Activated T-helper 9 cell treated with anti-CD3 and anti-CD28 coated beads, Interleukin-2, amount 50 U/mL, for 16 hours (primary cell): ENCODE measurements at places on chromosomes 2 and 18.

DNA sequence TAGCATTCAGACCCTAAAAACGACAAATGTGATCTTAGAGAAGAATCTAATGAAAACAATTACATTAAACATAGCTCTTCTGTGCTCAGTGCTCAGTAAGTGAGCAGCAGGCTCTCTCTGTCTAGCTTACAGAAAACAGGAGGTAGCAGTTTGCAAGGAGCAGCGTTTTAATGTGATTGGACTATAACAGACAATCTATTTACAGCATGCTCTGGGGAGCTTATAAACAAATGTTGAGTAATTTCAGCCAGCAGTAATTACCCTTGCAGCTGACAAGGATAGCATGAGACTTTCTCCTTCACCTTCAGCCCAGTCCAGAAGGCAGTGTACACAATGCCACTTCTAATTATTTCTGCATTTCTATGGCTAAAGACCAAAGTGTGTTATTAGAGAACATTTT, 270.4 kb downstream of the FIGN start:
- no peak for DNase-seq

- no peak for DNase-seq
Measured at GRCh38 chr2:181239201-181239799, 217.9 kb upstream of the ITGA4 start.

GRCh38 chr2:222610746-222611145, 45.1 kb downstream of the FARSB start:
- no peak for DNase-seq

- no peak for DNase-seq
Measured at GRCh38 chr2:69776886-69777785, 35.2 kb downstream of the ANXA4 start.

DNA sequence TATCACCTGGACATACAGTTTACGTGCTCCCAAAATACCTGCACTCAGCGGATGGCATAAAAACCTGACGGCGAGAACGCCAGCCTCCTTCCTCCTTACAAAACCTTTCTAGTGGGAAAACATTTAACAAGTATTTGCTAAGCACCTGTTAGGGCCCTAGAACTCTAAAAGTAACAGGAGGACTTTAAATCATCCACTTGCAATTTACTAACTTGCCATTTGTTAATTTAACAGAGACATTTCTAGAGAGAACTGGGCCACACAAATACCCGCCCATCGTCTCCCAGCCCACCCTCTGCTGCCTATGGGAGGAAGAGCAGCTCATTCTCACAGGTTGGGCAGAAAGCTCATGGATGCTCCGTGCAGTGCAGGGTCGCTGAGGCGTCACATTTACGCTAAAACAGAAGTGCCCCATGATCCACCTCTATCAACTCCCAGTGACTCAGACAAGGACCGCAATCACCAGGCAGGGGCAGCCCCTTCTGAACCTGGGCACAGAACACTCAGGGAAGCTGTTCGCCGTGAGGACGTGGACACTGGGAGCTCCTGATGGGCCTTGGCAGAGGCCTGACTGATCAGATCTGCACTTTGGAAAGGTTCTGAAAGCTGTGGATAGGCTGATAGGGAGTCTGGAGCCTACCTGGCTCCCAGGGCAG, 106.9 kb downstream of the HDAC4 start:
- peak; percentile 55 for DNase-seq

DNA sequence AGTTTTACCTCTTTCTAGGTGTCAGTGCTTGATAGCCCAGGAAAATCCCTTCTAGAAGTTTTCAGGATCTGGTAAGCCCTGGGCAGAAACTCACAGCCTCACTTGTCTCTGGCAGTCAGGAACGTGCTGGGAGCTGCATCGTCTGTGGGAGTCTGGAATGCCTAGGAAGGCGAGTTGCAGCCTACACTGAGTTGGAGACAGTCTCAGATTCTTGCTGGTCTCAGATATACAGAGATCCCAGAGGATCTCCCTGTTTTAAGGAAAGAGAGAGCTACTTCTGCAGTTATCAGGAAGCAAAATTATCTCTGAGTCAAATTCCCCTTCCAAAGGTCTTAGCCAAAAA, 104.4 kb upstream of the CDC42EP3 start:
- no peak for DNase-seq

- DNase-seq = no peak
Measured at GRCh38 chr18:2146092-2146491, 425.2 kb downstream of the METTL4 start.

DNA sequence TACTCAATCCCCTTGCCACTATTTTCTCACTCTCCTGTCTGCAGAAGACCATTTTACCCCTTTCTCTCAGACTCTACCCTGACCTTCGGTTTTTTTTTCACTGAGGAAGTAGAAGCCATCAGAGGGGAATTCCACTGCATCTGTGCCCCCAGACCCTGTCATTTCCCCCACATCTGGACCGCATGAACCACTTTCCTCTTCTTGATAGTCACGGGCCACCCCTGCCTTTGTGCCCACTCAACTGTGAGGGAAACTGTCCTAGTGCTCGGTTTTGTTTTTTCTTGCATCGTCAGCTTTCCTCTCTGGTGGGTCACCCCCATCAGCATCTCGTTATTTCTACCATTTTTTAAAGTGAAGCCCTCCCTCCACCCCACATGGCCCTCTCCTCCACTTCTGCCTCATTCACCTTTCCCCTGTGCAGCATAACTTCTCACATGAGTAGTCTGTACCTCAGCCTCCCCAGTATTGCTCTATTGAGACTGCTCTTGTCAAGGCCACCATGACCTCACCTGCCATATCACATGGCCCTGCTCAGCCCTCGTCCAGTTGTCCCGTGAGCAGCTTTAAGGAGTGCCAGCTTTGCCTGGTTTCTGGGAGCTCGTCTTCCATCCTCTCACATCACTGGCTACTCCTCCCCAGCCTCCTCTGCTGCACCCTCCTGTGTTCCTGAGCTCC, 32.4 kb downstream of the TMEM87B start:
- DNase-seq = no peak

- no peak for DNase-seq
Measured at GRCh38 chr2:85890522-85891176, 1.9 kb upstream of the ST3GAL5 start.

GRCh38 chr18:74356959-74357358, 41.3 kb downstream of the C18orf63 start:
- DNase-seq = no peak

- DNase-seq = no peak
Measured at GRCh38 chr2:54944724-54945326, 105.4 kb downstream of the RTN4 start.

DNA sequence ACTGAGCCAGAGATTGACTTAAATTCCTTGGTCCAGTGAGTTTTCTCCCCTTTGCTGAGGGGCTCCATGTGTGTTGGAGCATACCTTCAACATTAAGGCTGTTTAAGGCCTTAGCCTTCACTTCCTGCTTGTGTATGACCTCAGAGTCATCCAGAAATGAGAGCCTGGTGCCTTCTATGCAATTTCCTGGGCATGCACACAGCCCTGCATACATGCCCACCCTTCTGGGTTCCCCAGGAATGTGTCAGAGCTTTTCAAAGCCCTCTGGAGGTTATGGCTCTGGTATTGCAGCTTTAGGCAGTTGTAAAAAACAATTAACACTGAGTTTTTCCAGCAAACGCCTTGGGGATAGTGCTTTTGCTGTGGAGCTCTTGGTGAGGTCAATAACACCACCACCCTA, 16.7 kb downstream of the IL1R1 start:
- no peak for DNase-seq

- DNase-seq = no peak
Measured at GRCh38 chr2:23411752-23412431, 26.9 kb downstream of the KLHL29 start.

DNA sequence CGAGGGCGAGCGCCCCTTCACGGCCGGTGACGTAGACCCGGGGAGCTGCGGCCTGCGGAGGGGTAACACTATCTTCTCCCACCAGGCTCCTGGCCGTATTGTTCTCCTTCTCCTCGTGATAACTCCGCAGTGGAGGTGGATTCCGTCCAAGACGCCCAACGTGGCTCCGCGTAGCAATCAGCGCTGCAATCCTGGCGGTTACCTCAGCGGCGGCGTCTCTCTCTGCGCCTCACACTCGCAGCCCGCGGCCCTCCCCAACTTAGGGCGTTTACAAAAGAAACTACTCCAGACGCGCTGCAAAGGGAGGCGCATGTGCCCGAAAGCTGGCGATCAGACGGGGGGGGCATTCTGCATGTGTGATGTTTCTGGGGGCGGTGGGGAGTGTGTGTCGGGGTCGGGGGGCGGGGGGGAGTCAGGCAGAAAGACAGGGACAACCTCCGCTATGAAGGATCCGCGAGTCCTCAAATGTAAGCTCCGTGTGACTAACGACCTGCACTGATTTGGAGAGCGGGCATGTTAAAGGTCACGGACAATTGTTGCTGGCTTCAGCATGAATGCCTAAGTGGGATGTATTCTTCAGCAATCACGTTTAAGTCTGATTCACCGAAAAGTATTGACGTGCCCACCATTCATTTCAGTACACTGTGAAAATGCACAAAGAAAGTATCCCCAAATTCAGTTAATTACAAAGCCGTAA, 1.3 kb upstream of the ZNF516 start:
- DNase-seq = peak; percentile 4

- no peak for DNase-seq
Measured at GRCh38 chr2:132936261-132936660, 266.3 kb upstream of the LYPD1 start.

DNA sequence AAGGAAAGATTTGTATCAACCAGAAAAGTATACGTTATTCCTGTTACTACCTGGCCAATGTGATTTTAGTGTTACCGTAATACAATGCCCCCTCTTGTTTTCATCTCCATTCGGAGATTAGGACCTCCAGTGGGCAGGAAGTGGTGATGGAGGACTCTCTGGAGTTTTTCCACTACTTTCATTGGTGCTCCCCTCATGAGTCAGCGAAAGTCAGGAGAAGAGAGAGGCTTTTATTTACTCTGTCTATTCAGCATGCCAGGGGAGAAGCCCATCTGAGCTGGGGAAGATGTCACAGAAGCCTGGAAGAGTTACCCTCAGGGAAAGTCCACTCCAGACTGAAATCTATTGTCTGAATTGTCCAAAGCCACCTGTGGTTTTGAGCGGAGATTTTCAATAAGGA, 88.2 kb upstream of the THUMPD2 start:
- DNase-seq = no peak

GRCh38 chr2:109067631-109068125, 61.3 kb upstream of the SH3RF3 start:
- DNase-seq = no peak

DNA sequence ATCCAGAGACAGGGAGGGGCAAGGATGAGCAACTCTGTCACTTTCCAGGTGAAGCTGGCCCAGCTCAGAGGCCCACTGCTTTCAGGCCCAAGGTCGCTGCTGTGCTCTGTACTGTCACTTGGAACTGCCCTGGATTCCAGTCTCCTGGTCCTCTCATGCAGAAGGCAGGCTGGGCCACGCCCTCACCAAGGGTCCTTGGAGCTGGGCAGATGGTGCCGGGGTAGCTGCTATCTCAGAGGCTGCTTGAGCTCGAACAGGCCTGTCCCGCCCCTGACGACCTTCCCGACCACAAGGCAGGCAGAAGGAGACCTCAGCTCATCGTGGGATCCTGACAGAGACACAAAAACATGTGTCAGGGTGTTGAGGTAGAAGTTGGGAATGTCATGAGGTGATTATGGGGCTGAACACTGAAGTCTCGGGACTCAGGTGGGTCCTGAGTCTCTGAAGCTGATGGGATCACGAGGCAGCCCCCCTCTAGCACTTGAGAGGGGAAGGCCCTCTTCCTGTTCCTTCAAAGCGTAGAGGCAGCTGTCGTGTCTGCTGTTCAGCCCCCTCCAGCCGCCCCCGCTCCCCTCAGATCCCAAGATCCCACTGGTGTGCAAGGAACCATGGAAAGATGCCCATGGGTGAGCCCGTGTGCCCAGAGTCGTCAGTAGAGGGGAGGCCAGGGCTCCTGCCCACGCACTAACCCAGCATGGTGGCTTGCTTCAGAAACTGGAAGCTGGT, 78.3 kb downstream of the POLR1A start:
- no peak for DNase-seq

DNA sequence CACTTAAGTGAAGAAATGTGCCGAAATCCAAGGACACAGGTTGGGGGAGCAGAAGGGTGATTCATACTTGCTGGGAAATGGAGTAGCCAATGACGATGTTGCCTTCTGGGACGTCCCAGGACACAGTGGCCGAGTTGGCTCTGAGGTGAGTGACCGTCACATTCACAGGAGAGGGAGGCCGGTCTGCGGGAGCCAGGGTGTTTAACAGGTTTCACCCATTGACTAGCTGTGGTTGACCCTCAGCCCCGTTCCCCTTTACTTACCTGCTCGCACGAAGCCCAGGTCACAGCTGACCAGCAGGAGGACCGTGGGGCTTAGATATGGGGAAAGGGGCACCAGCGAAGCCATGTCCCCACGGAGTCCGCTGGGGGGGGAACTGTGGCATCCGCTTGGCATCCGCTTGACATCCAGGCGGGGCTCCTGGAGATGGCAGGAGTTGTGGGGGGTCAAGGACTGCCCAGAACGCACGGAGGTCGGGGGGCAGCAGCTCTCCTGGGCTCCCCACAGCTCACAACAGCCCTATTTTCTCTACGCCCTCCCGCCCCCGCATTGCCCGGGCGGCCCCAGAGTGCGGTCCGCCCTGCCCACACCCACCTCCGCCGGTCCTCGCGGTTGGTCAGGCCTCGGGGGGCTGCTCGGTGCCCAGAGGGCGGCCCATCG, 586 bp downstream of the FNDC4 start:
- no peak for DNase-seq

DNA sequence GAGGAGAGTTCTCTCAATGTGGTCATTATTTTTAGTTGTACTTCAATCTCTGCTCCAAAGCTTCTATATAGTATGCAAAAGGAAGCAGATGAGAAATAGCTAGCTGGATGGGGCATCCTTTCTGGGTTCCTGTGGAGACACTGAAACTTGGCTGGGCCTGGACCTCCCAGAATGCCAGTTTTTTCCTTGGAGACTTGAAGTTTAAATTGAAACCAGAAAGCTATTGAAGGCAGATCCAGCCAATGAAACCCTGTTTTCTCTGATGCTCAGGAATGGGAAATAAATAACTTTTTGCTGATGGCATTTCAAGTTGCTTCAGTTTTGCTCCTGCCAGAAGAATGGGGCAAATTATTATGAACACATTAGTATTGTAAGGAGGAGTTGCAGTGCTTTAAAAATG, 2.9 kb downstream of the SETBP1 start:
- no peak for DNase-seq

GRCh38 chr2:72395096-72395495, 247.4 kb upstream of the CYP26B1 start:
- DNase-seq = no peak

DNA sequence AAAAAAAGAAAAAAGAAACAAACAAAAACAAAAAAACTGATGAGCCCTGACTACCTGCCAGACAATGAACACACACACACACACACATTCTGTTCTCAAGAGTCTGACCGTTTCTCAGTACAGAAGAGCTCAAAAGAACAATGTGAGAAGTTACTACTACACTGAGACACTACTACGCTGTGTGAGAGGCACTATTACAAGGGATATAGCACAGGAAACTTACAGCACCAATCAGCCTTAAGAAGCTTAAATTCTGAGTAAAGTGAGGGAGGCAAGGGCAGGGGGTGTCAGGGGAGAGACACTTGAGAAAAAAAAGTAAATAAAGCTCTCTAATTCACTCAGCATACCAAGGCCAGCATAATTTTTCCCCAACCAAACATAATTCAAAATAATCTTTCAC, 32.5 kb downstream of the WDR33 start:
- DNase-seq = no peak

- no peak for DNase-seq
Measured at GRCh38 chr2:54483426-54483825, 27.3 kb downstream of the SPTBN1 start.
